ENCODE measurements at places on chromosomes 5 and 9.
A peak's percentile ranks its signal among the peaks of the same experiment; 100 is the strongest.

GRCh38 chr9:16619914-16620520, 250.5 kb downstream of the BNC2 start:
- no peak for DNase-seq

DNA sequence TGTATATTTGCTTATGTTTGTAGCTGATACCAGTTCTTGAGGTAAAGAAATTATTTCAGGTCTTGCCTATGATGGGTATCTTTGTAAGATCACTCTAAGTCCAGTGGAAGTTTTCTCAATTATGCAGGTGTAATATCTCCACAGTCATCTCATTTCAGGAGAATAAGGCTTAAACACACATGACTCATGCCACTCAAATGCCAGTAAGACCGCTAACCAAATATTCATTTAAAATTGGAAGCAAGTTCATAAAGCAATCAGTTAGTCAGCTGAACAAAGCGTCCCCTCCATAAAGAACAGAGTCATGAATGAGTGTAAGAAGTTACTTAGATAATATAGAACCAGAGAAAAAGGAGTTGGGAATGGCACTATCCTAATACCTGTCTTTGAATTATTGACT, 248.7 kb downstream of the LURAP1L start:
- DNase-seq = no peak

- no peak for DNase-seq
Measured at GRCh38 chr5:1322036-1322900, 22.6 kb downstream of the CLPTM1L start.

DNA sequence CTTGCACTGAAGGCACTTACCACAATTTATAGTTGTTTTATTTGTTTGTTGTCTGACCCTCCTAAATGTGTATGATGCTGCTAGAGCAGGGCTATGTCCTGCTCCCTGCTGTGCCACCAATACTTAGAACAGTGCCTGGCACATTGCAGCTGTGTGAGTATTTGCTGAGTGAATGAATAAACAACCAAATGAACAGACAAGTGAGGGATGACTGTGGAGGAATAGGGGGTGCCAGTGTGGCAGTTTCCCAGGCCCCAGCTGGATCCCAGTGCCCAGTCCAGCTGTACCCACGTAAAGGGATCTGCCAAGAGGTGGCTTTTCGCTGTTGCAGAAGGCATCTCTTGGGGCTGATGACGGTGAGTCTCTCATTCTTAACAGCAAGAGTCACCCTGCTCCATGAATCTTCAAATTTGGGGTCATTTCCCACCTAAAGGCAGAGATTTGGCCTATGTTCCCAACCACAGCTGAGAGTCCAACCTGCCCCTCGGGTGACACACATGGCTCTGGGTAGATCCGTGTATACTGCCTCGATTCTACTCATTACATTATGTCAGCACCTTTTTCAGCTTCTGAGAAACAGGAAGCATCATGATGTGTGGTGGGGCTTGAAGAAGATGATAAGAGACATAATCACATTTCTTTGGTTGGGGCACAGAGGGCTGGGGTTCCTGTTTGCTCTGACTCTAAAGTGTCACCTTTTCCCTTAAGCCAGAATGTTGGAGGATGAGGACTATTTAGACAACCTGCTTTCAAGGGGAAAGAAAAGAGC, 14.3 kb downstream of the IL5 start:
- peak; percentile 40 for DNase-seq

DNA sequence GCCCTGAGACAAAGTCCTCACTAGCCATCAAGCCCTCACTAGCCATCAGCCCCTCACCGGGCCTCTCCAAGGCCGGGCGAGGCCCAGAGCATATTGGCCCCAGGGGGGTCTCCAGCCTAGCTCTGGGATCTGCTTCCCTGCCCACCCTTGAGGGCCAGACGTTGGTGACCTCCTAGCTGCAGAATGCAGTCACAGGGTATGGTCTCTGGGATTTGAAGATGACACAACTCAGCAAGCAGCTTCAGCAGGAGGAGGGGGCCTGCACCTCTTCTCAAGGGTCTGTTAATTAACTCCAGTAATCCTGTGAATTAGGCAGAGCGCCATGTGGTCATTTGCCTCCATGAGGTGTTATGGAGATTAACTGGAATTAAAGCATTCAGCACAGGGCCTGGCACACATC, 116.9 kb upstream of the SPOCK1 start:
- no peak for DNase-seq

- no peak for DNase-seq
Measured at GRCh38 chr9:93260263-93261066, 76.5 kb downstream of the WNK2 start.

DNA sequence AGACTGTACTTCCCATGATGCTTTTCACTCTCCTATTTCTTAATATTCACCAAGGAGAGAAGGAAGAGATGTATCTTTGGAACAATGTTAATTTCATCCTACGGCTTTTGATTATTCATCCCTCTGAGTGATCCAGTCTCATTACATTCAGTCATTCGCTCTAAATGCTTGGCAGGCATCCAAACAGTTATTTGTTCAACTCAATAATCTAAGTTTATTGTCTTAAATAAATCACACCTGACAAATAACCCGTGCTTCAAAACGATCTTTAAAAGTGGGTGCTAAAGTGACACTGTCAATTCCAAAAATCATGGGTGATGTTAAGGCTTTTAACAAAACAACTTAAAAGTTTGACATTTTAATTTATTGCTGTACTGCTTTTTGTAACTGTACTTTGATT, 233.1 kb downstream of the RASEF start:
- DNase-seq = no peak

DNA sequence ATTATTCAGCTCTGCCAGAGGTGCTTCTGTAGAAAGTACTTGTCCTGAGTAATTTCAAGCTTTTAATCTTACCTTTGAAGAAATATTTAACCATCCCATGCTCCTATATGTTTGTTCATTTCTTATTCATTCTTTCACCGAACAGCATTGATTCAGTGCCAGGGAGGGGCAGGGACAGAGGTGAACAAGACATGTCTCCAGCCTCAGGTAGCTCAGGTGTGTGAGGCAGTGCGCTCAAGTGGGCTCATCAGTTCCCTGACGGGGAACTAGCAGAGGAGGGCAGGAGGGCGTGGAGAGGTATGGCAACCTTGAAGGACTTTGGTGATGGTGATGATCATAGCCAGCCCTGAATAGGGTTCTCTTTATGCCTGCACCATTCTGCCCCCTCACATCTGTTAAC, 25.9 kb downstream of the ERGIC1 start:
- DNase-seq = no peak

GRCh38 chr9:127505396-127506116, 54.2 kb downstream of the LRSAM1 start:
- peak; percentile 57 for DNase-seq

Data from hematopoietic multipotent progenitor cell treated with erythropoietin and hydrocortisone succinate and interleukin-3 and kit ligand, for 8 days (in vitro differentiated cells).